ENCODE measurements at places on chromosomes 2 and 18.

DNA sequence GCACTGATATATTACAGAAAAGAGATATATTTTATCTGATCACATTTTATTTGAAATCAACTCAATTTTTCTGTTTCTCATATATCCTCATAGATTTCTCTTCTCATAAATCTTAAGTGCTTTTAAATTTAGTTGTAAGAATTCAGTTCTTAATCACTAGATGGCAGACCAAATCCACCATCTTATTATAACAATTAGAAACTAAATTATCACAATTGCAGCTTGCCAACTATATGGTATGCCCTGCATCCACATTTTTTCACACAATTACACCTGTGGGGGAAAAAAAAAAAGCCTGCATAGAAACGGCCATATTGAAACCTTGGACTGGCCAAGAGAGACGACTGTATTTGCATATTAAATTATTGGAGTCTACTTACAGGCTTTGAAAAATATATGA is 64.4 kb downstream of the COL5A2 start:
- no peak for DNase-seq

DNA sequence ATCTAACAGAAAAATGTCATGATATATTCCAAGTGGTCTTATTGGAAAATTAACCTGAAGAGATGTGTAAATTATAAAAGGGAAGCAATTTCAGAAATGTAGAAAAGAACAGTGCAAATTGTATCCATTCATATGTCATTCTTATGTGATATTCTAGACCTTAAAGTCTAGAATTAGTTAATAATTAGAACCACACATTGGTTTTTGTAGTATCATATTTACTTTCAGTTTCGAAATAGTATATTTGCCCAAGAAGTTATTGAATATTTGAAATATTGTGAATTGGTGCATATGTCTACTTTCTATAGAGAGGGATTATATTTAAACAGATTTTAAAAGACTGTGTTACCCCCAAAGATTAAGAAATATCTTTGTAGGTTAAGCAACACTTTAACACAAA is 1348.6 kb upstream of the ACVR2A start:
- no peak for DNase-seq

- DNase-seq, result no peak
These were observed 258.0 kb downstream of the DOK6 start for GRCh38 chr18:69658685-69659084.

DNA sequence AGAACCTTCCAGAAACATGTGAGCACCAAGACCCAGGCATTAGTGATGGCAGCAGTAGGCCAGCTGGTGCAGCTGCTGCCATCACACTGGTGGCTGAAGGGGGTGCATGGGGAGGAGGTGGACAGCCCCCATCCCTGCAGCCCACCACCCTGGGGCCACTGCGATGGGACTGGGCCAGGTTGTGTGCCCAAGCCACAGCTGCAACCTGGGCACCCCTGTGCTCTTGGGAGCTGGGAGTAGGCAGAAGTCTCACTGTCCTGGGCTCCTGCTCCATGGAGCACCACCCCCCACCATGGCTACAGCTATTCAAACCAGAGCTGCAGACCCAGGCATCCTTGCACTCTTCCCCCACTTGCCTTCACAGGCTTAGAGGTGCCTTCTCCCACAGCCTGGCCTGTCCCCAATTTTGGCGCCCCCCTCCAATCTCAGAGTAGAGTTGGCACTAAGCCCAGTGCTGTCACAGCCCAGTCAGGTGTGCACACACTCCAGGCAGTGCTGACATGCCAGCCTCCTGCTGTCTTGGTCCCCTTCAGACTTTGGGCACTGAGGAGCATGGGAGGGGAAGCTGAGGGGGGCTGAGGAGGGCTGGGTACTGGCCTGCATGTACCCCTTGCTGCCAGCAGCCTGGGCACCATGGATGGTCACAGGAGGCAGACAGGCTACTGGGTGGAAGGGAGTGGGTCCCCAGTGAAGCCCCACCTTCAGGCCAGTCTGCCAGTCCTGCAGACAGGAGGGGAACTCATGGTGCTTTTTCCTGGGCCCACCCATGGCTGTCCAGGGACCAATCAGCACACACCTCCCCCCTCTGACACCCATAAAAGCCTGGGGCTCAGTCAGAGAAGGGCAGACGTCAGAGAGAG is 67.1 kb downstream of the CYP26B1 start:
- DNase-seq, result no peak

DNA sequence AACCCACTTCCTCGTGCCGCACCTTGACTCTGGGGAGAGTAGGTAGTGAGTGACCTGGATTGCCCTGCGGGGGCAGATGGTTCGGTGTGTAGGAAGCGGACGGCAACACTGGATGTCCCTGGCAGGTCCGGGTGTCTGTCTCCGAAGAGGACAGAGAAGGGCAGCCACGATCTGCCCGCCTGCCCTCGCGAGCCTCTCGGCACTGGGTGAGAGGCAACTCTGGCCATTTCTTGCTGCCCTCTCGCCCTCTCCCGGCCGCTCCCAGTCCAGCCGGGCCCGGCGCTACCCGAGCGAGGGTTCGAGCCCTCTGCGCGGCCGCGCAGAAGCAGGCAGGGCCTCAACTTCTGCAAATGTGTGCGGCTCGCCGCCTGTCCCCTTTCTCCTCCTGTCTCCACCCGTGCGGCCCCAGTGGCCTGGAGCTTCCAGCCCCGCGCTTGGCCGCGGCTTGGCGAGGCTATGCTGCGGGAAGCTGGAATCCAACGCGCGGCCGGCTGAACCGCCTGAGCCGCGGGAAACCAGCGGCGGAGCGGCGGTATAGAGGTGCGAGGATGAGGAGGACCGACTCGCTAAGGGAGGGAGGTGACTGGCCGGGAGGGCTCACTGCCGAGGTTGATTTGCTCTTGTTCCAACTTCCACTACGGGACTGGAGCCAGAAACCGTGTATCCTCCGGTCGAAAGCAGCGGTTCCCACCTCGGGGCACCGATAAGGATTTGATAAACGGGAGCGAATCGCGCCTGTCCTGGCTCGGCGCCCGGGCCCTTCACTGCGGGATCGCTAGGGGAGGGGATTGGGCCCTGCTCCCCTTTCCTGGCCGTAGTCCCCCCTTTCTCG is 1.5 kb downstream of the EPAS1 start:
- DNase-seq, result no peak

DNA sequence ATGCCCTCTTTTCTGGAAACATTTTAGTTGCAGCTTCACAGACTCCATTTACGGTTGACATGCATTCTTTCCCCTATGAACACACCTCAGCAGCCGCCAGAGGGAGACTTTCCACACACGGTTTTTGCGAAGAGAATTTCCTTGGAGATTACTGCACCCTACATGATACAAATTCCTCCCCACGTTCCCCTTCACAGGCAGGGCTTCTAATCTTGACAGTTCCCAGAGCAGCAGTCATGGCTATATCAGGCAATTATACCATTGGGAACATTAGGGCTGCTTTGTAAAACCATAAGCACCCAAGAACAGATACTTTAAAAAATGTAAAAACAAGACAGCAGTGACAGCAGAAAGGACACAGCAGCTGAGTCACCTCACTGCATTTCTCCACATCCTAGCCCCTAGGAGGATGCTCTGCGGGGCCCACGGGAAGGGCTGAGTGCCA is 253.8 kb downstream of the TGIF1 start:
- peak; percentile 45 for DNase-seq

GRCh38 chr2:101058386-101058785 is 56.3 kb downstream of the RPL31 start:
- DNase-seq, result no peak

GRCh38 chr18:58787536-58788149 is 77.0 kb upstream of the ZNF532 start:
- no peak for DNase-seq

- no peak for DNase-seq
These were observed 2.8 kb downstream of the COL6A3 start for GRCh38 chr2:237411092-237411601.

DNA sequence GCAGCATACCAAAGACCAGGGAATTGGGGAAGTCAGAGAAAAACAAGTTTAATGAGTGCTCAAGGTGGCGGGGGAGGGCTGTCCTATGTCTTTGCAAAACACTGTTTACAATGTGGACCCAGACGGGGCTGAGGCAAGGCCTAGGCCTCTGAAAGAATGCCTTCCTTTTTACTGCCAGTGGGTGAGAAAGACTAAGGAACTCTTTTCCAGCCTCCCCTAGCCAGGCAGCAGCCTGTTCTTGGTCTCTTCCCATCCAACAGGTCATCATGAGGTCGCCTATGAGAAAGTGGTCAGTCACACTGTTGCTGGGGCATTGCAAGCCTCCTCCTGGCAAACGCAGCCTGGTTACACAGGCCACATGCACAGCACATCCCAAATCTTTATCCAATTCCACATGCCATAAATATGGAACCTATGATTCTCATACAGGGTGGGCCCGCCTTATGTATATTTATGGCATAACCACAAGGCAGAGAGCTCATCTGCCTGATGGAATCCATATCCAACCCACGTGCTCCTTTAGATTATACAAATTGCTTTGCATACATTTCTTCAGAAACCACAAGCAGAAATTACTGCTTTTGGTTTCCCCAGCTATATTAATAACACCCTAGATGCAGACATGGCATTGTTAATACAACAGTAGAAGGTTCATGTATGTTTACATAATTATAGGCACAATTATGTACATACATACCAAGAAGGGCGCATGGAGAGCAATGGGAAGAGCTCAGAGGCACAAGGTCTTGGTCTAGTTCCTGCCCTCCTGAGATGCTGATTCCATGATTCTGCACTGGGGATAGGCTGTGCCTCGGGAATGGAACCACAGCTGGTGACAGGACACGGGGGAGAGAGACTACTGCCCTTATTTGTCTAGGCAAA is 48.6 kb downstream of the NRP2 start:
- peak; percentile 51 for DNase-seq

GRCh38 chr2:159094173-159094737 is 125.8 kb downstream of the TANC1 start:
- DNase-seq, result no peak

DNA sequence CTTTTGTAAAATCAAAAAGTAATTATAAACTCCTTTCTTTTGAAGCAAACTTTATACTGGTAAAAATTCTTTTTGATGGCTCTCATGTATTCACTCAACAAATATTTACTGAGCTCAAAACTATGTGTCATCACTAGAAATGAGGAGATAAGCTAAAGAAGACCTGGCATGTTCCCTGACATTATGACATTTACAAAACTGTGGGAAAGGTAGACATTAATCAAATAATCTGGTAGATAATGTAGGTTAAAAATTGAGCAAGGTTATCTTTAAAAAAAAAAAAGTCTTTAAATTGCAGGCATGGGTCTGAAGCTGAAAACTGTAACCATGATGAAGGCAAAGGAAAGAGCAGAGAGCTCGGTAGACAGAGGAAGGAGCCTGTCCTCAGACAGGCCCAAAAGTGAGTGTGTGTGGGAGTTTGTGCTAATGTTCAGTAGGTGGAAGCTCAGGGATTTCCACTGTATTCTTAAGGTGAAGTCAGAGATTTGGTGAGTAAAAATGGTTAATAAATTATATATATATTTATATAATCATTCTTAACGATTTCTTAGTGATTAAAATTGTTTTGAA is 612.9 kb downstream of the LRP1B start:
- no peak for DNase-seq

DNA sequence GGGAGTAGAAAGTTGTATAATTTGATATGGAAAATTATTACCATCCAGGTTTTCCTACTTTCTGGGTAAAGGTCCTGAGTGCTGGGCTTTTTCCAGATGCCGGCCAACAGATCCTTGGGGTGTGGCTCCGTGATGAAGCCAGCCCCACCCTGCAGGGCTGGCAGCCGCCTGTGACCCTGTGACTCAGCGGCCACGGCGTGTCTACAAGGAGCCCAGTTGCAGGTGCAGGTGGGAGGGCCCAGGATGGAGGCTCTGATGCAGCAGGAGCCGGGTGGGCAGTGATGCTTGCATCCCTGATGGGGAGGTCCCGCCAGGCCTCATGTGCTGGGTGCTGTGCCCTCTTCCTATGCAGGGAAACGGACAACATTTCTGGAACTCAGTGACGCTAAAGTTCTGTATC is 96.0 kb upstream of the ALKAL2 start:
- no peak for DNase-seq

- DNase-seq, result no peak
These were observed 65.2 kb upstream of the RAPH1 start for GRCh38 chr2:203600286-203600685.

DNA sequence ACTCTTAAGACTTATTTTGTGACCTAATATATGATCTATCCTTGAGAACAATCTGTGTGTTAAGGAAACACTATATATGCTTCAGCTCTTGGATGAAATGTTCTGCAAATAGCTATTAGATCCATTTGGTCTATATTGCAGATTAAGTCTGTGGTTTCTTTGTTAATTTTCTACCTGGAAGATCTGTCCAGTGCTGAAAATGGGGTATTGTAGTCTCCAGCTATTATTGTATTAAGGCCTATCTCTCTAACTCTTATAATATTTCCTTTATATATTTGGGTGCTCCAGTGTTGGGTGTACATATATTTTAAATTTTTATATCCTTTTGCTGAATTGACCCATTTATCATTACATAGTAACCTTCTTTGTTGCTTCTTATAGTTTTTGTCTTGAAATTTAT is 992.7 kb upstream of the CDH2 start:
- DNase-seq, result no peak

DNA sequence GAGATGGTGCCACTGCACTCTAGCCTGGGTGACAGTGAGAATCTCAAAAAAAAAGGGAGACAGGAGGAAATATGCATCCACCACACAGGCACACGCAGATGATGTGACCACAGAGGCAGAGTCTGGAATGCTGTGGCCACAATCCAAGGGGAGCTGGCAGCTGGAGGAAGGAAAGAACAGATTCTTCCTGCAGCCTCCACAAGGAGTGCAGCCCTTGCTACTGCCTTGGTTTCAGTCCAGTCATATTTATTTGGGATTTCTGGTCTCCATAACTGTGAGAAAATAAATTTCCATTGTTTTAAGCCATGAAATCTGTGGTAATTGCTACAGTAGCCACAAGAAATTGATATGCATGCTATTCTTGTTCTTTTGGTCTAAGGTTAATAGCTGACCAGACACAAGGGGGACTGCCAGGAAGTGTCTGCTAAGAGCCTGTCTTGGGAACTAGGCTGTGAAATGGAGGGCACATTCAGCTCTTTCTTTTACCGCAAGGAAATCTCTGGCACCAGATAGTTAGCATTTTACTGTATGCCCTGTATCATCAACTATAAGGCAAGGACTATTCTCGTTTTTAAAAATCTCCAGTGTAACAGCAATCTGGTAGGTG is 133.1 kb upstream of the SEC11C start:
- DNase-seq, result peak; percentile 50

DNA sequence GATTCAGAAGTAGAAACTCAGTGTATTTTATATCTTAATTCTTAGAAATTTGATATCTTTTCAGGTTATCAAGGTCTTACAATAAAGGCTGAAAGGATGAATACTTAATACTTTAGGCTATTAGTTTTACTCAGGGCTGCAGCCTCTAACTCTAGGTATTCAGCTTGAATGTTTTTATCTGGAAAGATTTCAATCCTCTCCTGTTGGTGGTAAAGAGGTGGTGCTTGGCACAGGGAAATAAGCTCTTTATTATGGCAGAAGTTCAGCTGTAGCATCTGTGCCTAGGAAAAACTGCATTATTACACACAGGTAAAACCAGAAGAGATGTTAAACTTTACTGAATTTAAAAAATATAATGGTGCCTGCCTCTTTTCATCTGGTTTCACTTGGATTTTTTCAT is 11.1 kb downstream of the ACVR2A start:
- DNase-seq, result no peak
